ENCODE measurements at places on chromosomes 6 and 20.

GRCh38 chr20:57893366-57893999 lies 183.7 kb upstream of the PMEPA1 start:
- DNase-seq: no peak

DNA sequence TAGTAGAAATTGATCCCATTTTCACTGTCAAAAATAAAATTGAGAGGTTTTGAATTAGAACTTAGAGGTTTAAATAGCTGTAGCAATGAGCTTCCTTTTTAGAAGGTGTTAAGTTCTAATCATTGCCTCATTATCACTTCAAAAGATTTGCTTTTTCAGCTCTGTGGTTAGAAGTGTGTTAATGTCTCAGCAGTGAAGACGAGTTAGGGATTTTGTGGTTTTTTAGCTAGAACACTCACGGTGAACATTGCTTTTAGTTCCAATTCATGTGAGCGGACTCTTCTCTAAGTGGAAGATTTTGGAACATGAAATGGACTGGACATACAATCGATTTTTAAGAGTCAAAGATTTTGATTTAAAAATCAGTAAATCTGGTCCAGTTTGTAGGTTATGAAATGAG lies 12.7 kb upstream of the IFNGR1 start:
- no peak for DNase-seq

DNA sequence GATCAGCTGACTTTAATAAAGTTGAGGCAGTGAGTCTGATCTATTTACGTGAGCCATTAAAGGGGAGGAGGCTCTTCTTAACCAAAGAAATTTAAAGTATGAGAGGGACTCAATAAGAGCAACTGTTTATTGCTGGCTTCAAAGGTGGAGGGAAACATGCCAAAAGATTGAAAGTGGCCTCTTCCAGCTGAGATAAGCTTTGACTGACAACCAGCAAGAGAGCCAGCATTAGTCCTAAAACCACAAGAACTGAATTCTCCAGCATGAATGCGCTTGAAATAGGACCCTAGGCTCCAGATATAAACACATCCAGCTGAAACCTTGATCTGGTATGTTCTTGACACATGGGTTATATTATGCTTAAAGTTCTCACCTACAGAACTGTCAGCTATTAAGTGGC lies 123.1 kb upstream of the GJE1 start:
- DNase-seq: no peak

GRCh38 chr6:15399641-15400470 lies 154.0 kb downstream of the JARID2 start:
- peak; percentile 69 for DNase-seq

- no peak for DNase-seq
Measured at GRCh38 chr20:17666481-17666880, 15.6 kb downstream of the RRBP1 start.

DNA sequence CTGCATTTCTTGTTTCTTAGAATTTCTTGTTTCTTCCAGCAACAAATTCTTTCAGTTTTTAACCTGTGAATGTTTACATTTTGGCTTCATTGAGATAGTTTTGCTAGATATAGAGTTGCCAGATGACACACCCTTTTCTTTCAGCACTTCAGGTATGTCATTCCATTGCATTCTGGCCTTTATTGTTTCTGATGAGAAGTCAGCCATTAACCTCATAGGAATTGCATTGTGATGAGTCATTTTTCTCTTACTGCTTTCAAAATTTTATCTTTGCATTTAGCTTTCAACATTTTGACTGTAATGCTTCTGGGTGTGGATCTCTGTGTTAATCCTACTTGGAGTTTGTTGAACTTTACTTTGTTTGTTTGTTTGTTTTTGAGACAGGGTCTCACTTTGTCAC lies 440.3 kb upstream of the HS3ST5 start:
- no peak for DNase-seq

- DNase-seq: peak; percentile 26
Measured at GRCh38 chr20:34528921-34529297, 12.7 kb downstream of the DYNLRB1 start.

Data from mucosa of gallbladder (tissue), 1 donor.